ENCODE measurements at places on chromosomes 1 and 21.

DNA sequence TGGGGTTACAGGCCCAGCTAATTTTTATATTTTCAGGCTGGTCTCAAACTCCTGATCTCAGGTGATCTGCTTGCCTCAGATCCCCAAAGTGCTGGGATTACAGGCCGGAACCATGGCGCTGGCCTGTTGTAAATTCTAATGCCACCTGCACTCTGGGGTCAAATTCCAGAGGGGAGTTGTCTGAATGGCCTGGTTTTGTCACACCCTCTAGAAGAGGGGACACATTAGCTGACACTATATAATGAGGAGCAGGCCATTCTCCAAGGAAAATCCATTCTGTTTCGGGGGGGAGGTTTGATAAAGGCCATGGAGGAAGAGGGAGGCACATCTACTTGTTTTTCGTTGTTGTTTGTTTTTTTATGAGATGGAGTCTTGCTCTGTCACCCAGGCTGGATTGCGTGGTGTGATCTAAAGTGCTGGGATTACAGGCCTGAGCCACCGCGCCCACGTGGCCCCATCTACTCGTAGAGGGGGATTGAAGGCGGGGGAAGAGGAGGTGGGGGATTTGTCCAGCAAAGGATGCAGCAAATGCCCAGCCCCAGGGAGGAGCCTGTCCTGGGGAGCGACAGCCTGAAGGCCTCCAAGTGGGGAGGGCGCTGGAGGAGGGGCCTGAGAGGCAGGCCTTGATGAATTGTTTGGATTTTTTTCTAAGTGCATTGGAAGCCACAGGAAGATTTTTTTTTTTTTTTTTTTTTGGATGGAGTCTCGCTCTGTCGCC is 78.4 kb upstream of the SLC45A1 start:
- no peak for DNase-seq

DNA sequence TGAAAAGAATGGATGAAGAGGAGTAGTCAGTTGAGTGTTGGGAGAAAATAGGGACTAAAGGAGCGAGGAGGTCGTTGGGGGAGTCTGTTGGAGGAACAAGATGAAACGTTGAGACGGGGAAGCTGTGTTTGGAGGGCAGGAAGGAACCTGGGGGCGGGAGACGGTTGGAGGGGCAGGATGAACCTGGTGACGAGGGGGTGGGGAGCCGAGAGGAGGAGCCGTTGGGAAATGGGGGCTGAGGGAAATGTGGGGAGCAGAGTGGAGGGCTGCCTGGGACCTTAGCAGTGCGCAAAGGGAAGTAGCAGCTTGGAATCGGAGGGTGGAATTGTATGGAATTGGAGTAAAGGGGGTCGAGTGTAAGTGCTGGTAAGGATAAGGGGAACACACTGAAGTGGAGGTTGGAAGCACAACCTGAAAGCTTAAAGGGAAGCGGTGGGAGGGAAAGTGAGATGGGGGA is 630 bp downstream of the MTF2 start:
- no peak for DNase-seq

DNA sequence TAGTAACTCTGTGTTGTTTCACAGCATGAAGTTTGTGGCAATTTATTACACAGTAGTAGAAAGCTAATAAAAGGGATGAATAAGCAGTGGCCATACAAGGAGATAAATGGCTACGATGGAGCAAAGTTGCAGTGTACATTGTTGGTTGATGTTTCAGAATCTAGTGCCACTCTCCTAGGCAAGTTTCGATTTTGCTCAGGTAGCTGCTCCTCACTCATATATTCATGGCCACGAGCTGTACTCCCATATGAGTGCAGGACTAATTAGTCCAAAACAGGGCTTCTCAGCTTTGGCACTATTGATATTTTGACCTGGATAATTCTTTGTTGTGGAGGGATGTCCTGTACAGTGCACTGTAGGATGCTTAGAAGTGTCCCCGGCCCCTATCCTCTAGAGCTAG is 30.0 kb upstream of the ATP1A1 start:
- DNase-seq: no peak

- no peak for DNase-seq
Observed at GRCh38 chr21:31326522-31327242, 17.4 kb downstream of the TIAM1 start.

GRCh38 chr1:178030467-178030866 is 60.6 kb upstream of the SEC16B start:
- no peak for DNase-seq

- DNase-seq: no peak
Observed at GRCh38 chr1:214361636-214362035, 80.7 kb downstream of the SMYD2 start.

GRCh38 chr1:80217377-80217986 is 1211.0 kb upstream of the ADGRL4 start:
- DNase-seq: no peak

DNA sequence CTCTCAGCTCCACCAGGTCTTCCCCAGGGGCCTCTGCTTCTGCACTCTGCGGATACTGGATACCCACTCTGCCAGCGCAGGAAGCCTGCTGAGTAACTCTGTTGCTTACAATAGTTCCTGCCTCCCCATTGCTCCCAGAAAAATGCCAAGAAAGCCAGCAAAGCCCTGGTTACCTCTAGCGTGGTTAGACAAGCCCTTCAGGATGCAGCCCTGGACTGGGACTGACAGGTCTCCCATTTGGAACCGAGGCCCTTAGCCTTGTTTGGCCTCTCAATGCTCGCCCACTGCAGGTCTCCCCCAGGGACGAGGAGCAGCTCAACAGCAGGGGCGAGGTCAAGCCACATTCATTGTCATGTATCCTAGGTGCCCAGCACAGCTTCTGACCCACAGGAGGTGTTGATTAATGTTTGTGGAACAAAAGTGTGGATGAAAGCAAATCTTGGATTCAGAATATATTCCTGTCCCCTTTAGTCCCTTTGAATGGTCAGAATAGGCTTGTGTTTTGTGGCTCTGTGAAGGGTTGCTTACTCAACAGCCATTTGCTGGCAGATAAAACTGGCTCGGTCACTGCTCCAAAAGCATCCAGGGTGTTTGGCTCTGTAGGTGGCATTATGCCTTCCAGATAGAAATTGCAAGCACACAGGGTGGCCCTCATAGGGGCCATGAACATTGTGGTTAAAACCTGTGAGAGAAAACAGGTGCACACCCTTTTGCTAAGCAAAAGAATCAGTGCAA is 58.9 kb downstream of the C1orf198 start:
- peak; percentile 21 for DNase-seq

- no peak for DNase-seq
Observed at GRCh38 chr1:236877661-236878060, 82.6 kb downstream of the MTR start.

- DNase-seq: no peak
Observed at GRCh38 chr1:226981386-226981817, 41.3 kb downstream of the COQ8A start.

GRCh38 chr1:88780485-88780884 is 96.4 kb downstream of the PKN2 start:
- DNase-seq: no peak

DNA sequence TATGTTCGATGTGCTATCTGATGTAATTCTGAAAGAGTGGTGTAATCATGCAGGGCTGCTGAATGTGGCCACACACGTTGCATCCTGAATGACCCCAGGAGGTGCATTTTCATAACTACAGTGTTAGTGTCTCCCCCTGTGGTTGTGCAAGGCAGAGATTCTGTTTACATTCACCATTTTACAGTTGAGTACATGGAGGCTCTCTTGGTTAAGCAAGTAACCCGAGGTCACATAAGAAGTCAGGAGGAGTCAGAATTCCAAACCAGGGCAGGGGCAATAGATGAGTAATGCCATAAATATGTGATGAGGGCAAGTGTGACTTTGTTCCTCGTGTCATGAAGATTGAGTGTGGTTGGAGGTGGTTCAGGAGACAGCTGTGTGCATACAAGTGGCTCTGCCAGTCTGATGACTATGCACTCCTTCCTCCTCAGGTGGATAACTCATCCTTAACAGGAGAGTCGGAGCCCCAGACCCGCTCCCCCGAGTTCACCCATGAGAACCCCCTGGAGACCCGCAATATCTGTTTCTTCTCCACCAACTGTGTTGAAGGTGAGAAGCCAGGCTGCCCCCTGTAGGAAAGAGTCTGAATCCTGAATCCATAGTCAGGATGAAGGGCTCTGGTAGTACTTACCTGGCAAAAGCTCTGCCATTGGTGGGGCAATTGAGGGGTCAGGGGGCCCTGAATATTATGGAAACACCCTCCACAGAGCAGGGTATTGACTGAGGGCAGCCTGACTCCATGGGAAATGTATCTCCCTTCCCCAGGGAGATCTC is 9.3 kb downstream of the ATP1A2 start:
- no peak for DNase-seq

- DNase-seq: no peak
Observed at GRCh38 chr1:177959811-177960515, 9.9 kb downstream of the SEC16B start.

DNA sequence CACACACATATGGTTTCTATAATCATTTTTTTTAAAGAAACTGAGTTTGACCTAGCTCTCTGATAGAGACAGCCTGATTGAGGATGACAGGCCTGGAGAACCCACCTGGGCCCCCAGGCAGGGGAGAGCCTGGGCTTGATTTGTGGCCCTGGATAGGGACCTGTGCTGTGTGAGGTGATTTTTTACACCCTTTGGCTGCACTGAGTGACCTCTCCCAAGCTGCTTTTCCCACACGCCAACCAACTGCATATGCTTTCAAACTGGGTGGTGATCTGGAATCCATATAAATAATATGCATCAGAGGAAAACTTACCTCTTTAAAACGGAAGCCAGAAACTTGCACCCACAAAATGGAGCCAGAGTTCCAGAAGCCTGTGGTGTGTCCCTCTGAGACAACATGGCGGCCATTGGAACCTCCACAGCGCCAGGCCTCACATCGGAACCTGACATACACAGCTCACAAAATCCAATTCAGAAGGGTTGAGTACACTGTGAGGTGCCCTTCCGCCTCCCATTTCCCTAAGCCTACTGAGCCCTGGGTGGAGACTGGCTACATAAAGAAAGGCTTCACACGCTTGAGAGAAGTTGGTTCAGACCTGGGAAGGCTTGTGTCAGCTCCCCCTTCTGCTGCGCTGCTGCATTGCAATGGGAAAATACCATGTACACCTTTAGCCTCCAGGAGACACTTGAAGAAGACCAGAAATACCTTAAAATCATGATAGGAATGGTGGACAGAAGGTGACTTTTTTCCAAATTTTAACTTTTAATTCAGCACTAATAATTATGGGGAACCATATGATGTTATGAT is 160.7 kb downstream of the HHIPL2 start:
- no peak for DNase-seq

DNA sequence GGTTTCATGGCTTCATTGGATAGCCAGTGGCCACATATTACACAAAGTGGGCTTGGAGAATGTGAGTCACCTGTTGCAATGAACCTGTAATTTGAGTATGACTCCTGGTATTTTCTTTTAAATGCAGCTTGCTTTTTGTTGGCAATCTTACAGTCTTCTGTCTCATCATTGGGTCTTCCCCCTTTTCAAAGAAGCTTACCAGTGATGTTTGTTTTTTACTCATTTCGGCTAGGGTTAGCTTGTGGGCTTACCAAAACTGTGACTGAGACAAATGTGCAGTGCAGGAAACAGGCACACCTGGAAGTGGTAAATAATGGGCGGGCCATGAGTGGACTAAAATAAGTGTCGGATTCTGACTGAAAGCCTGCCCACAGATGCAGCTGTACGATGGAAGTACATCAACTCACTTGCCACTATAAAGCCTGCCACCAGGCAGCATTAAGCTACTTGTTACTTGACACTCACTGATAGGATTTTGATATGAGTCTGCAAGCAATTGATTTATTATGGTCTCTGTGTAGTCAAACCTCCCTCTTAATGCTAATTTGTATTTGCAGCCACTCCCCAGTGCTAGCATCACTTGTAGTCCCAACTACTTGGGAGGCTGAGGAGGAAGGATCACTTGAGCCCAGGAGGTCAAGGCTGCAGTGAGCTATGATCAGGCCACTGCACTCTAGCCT is 4.2 kb downstream of the HHAT start:
- no peak for DNase-seq

GRCh38 chr1:17156108-17156507 is 36.9 kb upstream of the PADI2 start:
- DNase-seq: no peak
